Hematopoietic multipotent progenitor cell treated with erythropoietin and hydrocortisone succinate and interleukin-3 and kit ligand, for 6 days (in vitro differentiated cells): ENCODE measurements at places on chromosomes 3 and 15.

DNA sequence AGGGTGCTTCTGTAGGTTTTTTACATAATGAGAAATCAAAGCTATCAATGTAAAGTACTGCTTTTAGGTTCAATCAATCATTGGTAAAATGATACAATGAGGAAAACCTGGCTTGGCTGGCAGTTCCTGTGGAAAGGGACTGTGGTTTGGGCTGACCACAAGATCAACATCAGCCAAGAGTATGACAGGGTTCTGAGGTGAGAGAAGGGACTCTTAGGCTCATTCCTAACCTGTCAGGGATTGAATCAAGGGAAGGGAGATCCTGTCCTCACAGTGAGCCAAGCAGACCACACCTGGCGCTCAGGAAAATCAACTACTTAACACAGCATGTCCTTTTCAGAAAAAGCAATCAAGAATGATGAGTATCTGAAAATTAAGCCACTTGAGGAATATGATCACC lies 111.1 kb downstream of the MAGI1 start:
- no peak for DNase-seq

DNA sequence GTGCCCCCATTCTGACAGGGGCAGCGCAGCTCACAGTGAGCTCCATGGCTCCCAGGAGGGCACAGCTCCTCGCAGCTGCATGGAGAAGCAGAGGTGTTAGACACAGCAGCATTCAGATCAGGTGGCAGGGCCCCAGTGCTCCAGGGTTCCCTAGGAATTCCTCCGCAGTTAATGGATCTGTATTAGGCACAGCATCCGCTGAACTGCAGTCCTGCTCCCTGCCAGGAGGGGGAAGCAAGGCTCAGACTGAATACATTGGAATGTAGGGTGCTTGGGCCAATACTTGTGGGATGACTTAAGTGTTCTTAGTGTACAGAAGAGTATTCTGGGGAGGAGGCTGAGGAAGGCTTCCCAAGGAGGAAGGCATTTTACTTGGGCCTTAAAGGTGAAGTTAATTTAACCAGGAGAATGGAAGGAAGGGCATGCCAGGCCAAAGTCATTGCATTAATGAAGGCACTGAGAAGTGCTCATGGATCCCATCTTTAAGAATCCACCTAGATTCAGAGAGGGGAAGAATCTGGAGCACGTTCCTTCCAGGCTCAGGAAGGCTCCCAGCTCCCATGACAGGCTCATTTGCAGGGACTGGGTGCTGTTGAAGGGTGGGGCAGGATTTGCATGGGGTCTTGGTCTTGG lies 111.6 kb downstream of the RAB11A start:
- peak; percentile 77 for DNase-seq

- no peak for DNase-seq
These were observed 3.1 kb upstream of the BNC1 start for GRCh38 chr15:83287541-83288027.

GRCh38 chr15:90101130-90101968 lies 919 bp downstream of the IDH2 start:
- DNase-seq = peak; percentile 76

DNA sequence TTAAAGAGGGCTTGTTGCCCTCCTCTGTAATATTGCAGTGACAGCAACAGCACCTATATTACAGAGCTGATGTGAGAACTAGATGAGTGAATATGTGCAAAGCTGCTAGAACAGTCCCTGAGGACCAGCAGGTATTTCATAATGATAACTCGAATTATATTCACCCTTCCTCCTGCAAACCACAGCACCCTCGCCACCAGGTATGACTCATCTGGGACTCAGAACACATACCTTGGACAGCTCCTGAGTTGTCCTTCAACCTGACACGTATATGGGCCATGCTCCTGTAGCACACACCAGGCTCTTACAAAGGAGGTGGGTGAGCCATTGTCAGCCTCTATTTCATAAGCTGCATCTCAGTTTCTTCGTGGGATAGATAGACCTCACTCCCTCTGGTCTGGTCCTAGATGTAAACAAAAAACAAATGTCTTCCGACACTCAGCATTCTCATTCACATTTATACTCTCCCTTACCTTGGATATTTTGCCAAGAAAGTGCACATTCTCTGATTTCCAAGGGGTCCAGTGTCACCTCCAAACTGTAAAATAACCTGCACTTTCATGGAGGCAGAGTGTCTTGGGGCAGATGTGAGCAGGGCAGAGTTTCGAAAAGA lies 124.5 kb downstream of the TLE3 start:
- peak; percentile 67 for DNase-seq

DNA sequence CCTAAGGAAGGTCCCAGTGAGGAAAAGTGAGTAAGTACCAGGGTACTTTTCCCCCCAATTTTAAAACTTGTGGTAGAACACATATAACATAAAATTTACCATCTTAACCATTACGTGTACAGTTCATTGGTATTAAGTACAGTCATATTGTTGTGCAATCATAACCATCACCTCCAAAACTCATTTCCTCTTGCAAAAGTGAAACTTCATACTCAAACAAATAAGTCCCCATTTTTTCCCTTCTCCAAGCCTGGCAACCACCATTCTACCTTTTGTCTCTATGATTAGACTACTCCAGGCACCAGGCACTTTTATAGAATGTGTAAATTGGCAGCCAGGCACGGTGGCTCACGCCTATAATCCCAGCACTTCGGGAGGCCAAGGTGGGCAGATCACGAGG lies 12.2 kb downstream of the PRC1 start:
- DNase-seq = no peak

- DNase-seq = no peak
These were observed 50.1 kb downstream of the KBTBD8 start for GRCh38 chr3:67048067-67048714.
